ENCODE measurements at places on chromosomes 2 and 18.

DNA sequence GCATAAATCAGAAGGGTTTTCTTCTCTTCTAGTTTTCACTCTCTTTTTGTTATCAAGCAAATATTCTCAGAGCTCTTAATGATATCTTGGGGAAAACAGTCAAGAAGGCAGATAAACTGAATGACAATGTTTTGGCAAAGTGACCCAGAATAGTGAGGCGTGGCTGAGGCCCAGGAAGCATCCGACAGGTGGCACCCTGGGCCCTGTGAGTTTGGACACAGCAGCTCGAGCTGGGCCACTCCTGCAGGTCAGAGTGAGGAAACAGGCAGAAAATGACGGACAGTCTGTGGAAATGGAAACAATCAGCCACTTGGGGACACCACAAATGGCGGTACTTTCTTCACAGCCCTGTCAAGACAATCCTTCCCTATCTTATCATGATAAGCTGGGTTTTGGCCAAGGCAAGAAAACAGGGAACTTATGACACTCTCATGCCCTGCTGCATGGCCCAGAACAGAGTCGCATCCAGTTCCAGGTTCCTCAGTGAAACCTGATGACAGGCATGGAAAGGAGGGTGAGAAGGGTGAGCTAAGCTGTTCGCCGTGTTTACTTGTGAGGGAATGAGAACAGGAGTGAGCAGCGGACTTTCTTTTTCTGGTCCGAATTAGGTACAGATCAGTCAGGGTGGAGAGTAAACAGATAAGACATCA lies 32.1 kb downstream of the MRPL44 start:
- no peak for DNase-seq

DNA sequence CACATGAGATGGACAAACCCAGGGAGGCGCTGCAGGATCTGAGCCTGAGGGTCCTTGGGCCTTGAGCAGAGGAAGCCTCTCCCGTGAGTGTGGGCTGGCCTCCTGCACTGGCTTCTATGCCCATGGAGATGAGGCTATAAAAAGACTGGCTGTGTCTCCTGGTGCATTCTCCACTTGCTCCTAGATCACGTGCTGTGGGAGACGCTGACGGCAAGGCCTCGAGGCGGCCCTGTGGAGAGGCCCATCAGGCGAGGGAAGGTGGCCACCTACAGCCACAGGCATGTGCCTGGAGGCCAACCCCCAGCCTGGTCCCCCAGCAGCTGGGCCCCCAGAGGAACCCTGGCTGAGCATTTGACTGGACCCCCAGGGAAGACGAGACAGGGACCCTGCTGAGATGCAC lies 198.9 kb downstream of the TWIST2 start:
- DNase-seq, result no peak

DNA sequence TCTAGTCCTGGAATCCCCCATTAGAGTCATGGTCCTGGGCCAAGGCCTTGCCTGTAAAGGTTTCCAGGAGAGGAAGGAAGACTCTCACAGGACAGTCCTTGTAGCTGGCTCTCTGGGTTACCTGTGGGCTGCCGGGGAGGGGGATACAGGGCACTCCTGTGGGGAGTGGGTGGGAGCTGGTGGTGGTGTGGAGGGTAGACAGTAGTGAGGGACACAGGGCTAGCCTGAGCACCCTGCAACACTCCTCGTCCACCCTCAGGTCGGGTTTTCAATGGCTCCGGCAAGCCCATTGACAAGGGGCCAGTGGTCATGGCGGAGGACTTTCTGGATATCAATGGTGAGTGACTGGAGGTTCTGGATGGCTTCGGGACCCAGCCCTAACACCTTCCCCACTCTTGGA lies 19.7 kb upstream of the ANKRD53 start:
- DNase-seq, result no peak

DNA sequence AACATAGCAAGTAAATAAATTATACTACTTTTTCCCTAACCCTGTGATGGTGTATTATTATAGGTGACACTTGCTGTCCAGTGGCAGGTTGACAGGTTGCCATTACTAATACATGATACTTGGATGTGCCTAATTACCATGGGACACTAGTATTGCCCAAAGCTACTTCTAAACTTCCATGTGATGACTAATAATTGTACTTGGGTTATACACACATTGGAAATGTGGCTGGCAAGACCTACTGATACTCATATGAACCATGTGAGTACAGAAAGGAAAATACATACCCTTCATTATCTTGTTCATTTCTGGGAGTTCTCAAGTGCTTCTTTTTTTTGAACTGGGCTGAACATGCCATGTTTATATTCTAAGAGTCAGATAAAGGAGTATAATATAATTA lies 156.4 kb downstream of the IKZF2 start:
- DNase-seq, result no peak

DNA sequence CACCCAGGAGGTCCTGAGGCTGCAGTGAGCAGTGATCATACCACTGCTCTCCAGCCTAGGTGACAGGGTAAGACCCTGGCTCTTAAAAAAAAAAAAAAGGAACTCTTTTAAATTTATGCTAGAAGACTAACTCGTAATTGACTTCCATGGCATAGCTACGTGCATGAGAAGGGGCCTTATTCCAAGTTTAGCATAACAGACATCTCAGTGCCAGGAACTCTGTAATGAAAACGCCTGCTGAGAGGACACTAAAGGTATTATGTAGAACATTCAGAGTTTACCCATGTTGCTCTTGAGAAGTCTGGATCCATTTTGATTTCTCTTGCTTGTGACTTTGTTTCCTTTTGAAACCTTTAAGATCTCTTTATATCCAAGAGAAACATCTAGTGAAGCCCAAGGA lies 276.0 kb downstream of the ZNF407 start:
- no peak for DNase-seq

DNA sequence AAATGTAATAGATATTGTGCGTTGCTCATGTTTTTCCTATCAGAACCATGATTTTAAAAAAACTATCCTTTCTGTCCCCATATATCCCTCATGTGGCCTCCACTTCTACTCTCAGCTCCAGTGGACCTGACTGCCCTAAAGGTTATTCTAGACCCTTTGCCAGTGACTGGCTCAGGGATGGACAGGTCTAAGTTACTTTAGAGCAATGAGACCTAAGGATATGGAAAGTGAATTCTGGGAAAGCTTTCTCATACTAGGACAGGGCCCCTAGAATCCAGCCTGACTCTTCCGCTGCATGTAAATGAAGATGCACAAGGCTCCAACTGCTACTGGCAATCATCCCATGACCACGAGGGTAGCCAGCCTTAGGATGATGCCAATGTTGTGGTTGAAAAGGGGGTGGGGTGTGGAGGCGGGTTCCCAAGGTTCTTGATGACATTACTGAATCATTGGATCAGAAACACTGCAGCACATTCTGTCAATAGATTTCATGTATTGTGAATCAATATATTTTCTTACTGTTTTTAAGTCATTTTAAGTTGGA lies 21.3 kb downstream of the C2orf69 start:
- DNase-seq, result no peak

- DNase-seq, result no peak
Observed at GRCh38 chr2:71456617-71457016, 3.3 kb downstream of the DYSF start.

DNA sequence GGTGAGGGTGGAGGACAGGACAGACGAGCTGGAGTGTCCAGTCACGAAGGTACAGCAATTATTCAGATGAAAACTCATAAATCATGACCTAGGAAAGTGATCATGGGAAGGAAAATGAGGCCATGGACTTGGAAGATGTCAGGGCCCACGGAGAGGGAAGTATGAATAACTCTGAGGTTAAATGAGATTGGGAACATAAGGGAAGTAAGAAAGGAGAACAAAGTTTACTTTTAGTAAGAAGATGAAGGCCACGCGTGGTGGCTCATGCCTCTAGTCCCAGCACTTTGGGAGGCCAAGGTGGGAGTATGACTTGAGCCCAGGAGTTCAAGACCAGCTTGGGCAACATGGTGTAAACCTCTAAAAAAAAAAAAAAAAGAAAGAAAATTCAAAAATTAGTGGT lies 56.2 kb downstream of the AQP4 start:
- no peak for DNase-seq

DNA sequence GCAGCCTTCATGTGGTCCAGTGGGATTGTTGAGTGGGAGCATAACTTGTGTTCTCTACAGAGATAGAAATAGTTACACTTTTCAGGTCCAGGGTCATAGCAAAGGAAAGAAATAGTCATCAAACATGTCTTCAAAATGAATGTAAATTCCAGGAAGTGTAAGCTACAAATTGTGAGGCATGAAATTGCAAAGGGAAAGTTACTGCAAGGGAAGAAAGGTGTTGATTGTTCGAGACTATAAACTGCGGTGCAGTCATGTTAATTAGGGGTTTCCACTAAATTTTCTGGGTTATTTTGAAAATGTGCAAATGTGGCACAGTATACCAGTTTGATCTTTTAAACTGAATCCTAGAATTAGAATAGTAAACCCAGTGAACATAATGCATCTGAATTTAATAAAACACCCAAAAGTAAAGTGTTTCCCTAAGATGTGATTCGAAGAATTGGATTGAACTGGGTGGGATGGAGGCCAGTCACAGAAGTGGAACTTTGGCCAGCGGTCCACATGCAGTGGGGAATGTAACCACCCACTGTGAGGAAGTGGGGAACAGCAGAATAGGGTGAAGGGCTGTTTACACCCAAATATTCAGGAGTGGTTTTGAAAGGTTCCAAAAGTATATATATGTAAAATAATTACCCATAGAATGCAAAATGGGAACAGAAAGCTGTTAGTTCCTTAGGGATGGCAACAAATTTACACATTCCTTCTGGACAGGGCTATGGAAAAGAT lies 126.5 kb upstream of the CCDC68 start:
- no peak for DNase-seq

GRCh38 chr18:63994783-63995399 lies 25.0 kb downstream of the SERPINB8 start:
- DNase-seq, result no peak

DNA sequence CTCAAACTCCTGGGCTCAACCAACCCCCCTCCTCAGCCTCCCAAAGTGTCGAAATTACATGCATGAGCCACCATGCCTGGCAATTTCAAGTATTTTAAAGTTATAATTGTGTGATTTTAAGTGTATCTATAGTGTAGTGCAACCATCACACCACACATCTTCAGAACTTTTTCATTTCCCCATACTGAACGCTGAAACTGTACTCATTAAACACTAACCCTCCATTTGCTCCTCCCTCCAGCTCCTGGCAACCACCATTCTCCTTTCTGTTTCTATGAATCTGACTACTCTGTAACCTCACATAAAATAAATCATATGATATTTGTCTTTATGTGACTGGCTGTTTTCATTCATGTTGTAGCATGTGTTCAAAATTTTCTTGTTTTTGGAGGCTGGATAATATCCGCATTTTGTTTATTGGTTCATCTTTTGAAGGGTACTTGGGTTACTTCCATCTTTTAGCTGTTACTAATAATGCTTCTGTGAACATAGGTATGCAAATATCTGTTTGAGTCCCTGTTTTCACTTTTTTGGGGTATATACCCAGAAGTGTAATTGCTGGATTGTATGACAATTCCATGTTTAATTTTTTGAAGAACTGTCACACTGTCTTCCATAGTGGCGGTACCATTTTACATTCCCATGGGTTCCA lies 188.2 kb downstream of the PLCL1 start:
- DNase-seq, result no peak

DNA sequence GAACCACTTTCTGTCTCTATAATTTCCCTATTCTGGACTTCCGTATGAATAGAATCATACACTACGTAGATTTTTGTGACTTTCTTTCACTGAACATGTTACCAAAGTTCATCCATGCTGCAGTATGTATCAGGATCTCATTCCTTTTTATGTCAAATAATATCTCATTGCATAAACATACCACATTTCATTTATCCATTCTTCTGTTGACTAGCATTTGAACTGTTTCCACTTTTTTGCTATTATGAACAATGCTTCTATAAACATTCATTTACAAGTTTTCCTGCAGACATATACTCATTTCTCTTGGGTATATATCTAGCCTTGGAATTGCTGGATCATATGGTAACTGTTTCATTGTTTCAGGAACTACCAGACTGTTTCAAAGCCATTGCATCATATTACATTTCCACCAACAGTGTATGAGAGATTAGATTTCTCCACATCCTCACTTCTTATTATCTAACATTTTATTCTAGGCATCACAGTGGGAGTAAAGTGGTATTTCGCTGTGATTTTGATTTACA lies 186.2 kb downstream of the DYM start:
- no peak for DNase-seq

DNA sequence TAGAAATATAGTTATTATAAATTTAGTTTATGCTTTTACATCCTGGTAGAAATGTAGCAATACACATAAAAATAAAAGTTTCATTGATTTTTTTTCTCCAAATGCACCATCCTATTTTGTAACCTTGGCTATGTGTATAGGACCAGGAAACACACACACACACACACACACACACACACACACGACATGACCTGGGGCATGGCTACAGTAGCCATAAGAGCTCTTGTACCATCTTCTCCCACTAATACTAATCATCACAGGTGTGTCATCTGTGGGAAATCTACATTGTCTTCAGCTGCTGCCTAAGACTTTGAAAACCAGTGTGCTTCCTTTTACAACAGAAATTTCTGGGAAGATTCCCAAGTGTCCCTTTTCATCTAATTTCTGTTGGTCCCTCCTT lies 144.3 kb downstream of the MCFD2 start:
- DNase-seq, result no peak

DNA sequence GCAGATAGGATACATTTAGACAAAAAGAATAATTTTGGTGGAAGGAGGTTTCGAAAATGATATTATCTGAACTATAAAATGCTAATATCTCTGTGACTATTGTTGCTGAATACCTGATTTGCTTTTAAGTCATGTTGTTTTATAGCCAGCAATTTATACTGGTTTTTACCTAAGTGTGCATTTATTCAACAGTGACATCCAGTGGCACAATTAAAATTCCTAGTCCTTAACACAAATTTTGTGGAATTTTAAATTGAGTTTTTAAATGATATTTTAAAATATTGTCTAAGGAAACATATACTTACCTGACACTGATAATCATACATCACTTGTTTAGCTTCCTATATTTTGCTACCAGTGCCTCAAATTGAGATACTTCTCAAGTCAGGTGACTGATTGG lies 144.8 kb downstream of the ARHGAP28 start:
- DNase-seq, result no peak

DNA sequence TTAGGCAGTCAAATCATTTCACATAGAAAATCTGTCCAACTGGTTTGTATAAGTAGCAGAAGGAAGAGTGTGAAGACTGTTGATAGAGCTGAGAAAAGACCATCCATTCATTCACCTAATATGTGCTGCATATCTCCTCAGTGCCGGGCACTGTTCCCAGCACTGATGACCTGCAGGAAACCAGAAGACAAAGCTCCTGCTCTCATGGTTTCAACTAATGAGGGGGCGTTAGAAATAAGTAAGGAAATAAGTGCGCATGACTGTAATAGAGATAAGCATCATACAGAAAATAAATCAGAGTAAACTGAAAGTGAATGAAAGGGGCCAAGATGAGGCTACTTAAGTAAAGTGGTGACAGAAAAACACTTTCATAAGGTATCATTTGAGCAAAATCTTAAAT lies 427.5 kb upstream of the CDH20 start:
- DNase-seq, result no peak

DNA sequence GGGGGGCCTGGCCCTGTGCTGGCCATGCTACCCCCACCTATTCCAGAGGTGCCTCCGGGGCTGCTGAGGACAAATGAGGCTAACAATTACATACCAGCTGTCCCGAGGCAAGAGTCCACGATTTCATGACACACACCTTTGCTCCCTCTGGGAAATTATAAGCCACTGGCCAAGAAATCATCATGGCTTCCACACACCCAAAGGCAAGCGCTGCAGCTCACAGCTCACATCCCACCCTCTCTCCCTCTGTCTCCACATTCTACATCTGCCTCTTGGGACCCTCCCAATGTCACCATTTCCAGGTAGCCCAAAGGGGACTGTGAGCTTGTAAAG lies 134.4 kb downstream of the HDAC4 start:
- no peak for DNase-seq
